ENCODE measurements at places on chromosomes 11 and 22.

GRCh38 chr22:24429411-24430365 is 2.3 kb downstream of the ADORA2A start:
- DNase-seq = no peak

GRCh38 chr11:21774212-21774611 is 418.7 kb upstream of the ANO5 start:
- DNase-seq = no peak

- DNase-seq = no peak
Measured at GRCh38 chr11:80284946-80285785, 844.3 kb upstream of the TENM4 start.

DNA sequence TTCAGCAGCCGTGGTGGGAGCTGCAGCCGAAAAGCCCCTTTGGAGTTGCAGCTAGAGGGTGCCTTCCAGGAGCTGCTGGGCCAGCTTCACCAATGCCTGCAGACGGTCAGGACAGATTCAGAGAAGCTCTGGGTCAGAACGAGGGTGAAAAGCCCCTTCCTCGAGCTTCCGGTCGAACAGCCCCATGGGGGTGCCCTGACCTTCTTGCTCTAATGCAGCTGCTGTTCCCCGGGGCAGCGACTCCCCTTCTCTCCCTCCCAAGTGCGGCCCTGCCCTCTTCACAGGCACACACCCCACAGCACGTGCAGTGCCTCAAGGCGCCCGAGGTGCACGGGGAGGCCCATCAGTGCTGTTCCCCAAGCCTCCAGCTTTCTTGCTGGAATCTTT is 9.6 kb upstream of the IFITM3 start:
- DNase-seq = no peak

DNA sequence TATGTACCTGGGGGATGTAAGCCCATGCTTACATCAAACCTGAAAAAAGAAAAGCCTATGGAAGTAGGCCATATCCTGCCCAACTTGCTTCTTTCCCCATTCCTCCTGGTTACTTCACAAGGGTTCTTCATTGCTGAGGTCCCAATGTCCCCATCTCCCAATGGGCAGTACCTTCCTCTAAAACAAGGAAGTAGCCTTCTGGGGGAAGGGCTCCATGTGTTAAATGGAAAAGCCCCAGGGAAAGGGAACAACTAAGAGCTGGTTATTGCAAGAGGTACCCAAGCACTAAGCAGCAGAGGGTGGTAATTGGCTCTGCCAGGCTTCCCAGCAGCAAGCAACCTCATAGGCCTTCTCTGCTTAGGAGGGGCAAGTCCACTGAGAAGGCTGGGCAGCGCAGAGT is 11.3 kb downstream of the TMEM216 start:
- DNase-seq = no peak

DNA sequence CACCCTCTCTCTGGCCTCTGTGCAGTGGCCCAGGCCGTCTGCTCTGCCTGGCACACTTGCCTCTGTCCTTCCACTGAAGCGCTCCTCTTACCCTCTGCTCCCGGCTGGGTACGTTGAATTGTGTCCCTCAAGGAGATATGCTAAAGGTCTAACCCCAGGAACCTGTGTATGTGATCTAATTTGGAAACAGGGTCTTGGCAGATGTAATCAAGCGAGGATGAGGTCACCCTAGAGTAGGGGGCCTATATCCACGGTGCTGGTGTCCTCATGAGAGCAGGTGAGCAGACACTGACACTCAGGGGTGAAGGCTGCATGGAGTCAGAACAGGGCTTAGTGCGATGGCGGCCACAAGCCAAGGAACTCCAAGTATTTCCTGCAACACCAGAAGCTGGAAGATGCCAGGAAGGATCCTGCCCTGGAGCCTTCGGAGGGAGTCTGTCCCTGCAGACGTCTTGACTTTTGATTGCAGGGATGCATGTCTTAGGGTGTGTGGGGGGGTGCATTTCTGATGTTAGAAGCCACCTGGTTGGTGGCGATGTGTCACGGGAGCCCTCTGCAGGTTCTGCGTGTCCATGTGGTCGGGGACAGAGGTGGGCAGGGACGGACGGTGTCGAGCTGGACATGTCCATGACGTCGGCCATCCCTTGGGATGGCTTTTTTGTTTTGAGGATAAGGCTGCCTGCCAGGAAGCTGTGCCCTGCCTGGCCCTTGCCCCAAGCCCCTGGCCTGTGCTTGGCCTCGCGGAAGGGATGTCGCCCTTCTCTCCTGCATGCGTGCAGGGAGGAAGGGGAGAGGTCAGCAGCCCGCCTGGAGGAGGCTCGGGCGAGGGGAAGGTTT is 68.6 kb downstream of the LRP5 start:
- DNase-seq = no peak

DNA sequence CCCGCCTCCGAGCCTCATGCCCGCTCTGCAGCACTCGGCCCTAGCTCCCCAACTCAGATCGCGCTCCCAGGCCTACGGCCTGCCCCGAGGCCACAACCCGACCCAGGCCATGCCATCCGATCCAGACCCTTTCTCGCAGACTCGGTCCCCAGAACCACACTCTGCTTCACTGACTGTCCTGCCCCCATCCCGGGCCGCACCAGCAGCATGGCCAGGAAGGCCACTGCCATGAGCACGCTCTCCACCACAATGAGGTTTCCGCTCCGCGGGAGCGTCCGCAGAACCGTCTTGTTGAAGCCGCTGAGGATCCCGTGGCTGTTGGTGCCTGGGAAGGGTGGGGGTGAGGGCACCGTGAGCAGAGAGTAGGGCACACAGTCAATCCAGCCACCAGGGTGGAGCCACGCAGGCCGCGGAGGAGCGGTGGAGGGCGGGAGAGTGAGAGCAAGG is 6.4 kb downstream of the UNC93B1 start:
- DNase-seq = no peak

DNA sequence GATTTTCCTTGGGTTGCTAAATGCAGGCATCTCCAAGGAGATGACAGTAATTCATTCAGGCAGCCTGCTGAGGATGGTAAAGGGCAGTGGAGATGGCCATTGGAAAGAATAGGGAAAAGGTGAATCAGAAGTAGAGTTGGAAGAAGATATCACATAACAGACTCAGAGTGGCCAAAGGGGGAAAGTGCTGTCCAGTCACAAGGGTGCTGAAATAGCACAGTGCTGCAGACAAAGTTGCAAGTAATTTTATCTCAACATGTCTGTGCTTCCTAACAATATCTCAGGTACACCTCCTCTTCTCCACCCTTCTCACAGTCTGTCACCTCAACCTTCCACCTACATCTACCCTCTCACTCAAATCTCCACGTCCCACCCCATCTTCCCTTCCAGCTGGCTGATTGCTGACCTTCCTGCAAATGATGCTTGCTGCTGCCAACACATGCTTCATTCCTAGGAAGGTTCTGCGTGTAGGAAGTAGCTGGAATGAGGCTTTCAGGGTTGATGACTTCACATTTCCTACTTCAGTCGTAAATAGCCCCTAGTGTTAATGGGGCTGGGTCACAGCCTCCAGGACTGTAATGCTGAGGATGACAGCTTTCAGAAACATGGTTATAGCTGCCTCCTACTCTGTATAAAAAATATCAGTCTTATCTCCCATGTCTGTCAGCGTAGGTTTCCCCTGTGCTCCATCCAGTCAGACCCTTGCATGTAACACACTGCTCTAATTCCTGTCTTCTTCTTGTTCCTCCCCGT is 123.9 kb downstream of the CTNND1 start:
- no peak for DNase-seq

DNA sequence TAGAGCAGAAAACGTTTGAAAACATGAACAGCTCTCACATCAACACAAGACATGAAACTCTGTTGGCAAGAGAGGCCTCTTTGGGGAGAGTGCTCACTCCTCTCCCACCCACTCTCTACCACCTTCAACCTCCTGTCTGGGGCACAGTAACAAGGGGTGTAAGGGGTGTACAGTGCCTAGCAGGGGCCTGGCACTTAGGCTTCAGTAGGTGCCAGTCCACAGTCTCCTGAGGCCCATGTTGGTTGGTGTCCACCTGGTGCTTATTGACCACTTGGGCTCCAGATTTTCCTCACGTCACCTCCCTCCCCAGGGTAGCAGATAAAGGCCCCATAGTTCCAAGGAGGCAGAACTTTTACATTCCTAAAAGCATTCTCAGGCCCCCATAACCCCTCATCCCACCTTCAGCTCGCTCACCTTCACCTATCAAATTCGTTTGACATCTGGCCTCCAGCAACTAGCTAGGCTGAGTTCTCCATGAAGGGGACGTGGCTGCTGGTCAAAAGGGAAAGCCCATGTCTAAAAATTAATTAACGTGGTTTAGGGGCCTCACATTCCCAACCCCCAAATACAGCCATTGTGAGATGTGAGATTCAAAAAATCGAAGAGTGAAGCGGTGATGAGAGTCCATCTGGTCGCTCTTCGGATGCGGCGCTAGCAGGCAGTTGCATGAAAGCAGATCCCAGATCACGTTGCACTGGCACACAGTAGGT is 712 bp upstream of the MED15 start:
- DNase-seq = no peak

GRCh38 chr11:3077189-3077836 is 20.1 kb upstream of the CARS1 start:
- DNase-seq = no peak

DNA sequence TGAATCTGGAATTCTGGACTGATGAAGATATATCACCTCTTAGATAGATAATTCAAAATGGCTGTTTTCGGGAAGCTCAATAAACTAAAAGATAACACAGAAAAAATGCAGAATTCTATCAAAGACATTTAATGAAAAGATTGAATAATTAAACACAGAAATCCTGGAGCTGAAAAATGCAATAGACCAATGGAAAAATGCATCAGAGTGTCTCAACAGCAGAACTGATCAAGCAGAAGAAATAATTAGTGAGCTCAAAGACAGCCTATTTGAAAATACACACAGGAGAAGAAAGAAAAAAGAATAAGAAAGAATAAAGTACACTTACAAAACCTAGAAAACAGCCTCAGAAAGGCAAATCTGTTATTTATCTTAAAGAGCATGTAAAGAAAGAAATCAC is 356.4 kb upstream of the B3GAT1 start:
- no peak for DNase-seq

- no peak for DNase-seq
Measured at GRCh38 chr22:44381761-44382115, 69.0 kb upstream of the SHISAL1 start.

DNA sequence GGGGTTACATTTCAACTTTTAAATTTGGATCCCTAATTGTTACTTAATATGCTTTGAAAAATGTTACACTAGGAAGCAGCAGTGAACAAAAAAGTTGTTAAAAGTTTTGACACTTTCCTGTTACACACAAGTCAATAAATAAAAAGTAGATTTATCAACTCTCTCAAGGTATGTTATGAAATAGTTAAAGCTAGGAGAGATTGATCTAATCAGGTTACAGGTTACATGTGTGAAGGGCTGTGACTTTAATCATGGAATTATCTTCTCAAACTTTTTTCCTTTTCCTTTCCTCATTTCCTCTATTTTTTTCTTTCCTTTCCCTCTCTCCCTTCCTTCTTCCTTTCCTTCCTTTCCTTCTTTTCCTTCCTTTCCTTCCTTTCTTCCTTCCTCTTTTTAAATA is 77.0 kb upstream of the RAB38 start:
- no peak for DNase-seq

DNA sequence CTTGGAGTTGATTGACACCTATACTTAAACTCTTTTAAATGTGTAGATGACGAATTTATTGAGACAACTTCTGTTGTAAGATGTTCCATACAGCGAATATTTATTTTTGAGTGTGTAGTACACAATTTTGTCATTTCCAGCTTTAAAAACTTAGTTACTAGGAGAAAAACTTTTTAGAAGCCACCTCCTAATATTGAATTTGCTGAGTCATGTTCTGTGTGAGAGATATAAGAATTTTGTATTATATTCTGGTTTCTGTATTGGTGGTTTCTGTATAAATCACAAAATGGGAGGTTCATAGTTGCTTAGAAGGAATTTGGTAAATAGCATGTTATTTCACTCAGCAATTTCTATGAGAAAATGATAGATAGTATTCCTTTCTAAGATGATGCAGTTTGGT is 171.3 kb downstream of the WNT11 start:
- DNase-seq = no peak

GRCh38 chr22:26302726-26303125 is 126.3 kb upstream of the ASPHD2 start:
- no peak for DNase-seq

DNA sequence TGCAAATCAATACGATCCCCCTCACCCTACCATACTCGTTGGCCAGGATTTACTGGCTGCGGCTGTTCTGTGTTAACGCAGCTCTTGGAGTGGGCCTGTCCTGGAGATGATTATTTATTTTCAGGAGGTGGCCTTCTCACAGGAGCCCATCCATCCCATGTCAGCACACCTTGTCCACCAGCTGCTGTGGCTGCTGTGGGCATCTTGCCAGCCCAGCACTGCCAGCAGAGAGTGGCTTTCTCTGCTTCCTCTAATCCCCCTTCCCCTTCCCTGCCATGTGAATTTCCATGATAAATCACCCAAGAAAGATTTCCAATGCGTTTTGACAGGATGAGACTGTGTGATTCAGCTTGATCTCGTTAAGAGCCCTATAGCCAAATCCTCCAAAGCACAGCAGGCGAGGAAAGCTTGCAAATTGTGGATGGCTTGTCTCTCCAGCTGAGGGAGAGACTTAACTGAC is 309.1 kb upstream of the C11orf87 start:
- no peak for DNase-seq

DNA sequence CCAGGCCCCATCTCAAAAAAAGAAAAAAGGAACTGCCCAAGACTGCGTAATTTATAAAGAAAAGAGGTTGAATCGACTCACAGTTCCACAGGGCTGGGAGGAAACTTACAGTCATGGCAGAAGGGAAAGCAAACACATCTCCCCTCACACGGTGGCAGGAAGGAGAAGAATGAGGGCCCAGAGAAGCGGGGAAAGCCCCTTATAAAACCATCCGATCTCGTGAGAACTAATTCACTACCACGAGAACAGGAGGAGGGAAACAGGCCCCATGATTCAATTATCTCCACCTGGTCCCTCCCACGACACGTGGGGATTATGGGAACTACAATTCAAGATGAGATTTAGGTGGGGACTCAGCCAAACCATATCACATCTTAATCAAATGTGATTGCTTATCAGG is 82.2 kb downstream of the BUD13 start:
- no peak for DNase-seq

DNA sequence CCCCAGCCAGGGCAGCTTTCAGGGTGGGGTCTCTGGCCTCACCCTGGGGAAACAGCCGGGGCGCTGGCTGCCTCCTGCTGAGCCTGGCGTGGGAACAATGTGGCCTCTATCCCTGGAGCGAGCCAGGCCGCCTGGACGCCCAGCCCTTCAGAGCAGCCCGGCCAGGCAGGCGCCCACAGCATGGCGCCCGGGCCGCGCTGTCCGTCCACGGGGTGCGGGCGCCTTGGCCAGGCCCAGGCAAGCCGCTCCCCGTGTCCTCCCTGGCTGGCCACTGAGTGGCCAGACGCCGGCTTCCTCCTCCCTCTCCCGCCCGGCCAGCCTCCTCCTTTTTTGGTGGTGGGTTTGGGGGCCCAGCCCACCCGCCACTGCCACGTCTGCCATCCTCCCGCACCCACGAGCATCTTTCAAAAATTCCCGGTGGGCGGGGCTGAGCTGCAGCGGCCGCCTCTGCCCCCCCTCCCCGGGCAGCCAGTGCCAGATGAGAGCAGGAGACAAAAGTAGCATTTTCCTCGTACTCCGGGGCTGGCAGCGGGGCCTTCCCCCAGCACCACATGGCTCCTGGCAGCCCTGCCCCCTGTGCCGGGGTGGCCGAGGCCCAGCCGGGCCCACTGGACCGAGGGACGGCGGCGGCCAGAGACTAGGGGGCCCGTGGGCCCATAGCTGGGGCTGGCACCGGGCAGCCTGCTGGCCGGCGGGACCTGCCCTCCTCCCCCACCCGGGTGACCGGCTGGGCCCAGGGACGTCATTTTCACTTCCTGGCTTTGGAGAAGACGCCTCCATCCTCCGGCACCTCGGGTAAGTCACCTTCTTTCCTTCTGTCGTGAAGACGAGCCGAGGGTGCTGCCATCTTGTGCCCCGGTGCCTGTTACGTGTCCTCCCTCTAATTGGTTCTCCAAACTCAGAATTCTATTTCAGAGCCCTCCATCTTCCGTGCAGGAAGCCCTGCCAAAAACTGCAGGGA is 70.2 kb upstream of the PPARA start:
- no peak for DNase-seq

All from GM12892 (cell line).